ENCODE measurements at places on chromosomes 1 and 21.

GRCh38 chr1:189357317-189357716 lies 1120.3 kb downstream of the BRINP3 start:
- no peak for DNase-seq

DNA sequence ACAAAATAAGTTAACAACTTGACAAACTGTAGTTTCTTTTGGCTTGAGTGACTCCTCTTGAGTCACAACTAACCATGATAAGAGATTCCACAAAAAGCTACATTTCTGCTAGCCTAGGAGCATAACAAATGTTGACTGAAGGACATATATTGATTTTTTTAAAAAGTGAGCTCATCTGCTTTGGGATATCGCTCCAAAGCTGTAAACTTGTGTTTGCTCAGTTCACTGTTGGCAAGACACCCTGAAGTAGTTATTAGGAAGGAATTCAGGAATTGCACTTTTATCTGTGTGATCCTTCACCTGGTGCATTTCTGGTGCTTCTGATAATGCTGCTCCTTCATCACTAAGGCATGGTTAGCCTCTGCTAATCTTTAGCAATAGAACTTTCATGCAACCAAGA lies 23.7 kb downstream of the RWDD3 start:
- no peak for DNase-seq

DNA sequence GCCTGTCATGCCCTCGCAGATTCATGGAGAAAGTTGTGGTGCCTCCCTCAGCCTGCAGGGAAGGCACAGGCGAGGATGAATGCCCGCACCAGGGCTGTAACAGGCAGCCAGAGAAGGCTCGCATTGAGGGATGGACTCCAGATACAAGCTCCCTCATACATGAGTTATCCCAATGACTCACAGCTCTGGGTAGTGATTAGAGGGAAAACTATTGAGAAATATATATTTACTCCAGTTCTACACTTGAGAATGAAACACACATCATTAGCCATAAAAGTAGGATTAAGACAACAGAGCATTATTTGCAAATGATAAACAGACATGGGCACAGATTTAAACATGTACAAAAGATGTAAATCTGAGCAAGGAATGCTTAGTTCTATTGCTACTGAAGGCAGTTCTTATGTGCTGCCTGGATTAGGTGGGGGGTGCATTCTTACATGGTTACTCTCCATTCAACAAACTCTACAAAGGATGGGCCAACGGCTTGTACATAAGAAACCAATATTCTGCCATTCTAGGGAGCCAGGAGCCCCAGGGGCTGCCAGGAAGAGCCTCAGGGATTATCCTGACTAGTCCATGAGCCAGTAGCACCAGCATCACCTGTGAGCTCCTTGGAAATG lies 97.9 kb downstream of the CSMD2 start:
- DNase-seq, result no peak

DNA sequence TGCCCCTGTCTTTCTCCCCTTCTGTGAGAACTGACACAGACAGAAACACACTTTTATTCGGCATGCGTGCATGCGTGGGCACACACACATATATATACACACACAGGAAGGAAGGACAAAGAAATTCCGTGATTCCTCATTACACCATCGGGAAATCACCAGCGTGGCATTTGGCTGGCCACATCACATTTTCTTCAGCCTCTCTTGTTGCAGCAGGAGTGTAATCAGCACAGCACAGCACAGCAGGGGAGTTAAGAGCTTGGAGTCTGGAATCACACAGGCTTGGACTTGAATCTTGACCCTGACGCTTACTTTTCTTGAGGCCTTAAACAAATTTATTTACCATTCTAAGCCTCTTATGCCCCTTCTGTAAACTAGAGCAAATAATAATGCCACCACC lies 45.3 kb upstream of the EPHA8 start:
- DNase-seq, result no peak

GRCh38 chr1:59673573-59674450 lies 140.9 kb upstream of the HOOK1 start:
- DNase-seq, result no peak

DNA sequence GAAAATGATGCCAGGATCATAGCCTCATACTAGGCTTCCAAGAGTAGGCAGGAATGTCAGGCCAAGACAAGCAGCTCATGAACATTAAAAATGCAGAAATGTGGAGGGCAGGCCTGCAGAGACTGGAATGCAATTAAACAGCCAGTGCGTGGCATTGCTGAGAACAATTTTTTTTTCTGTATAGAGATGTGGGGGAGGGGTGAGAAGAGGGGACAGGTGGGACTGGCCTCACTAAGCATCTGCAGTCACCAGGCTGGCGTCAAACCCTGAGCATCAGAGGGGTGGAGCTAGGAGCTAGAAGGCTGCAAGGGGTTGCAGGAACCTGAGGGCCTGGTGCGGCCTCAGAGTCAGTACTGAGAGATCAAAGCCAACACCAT lies 114.1 kb downstream of the TNR start:
- no peak for DNase-seq

GRCh38 chr1:156914440-156914856 lies 6.0 kb upstream of the LRRC71 start:
- no peak for DNase-seq

GRCh38 chr1:26537951-26538352 lies 8.4 kb downstream of the RPS6KA1 start:
- DNase-seq, result no peak

DNA sequence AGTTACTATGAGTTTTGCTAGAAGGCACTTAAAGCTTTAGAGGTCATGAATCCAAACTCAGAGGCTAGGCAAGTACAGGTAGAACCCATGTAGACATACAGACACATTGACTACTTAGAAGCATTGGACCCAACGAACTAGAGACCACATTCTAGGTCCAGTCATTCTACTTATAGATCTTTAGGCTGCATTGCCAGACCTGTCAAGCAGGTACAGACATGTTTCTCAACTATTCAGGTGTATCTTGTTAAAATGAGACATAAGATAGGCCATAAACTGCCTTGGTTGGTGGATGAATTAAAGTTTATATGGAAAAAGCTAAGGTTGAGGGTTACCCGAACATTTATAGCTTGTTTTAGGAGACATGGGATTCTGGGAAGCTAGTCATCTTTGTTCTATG lies 6.5 kb downstream of the ZP4 start:
- no peak for DNase-seq

DNA sequence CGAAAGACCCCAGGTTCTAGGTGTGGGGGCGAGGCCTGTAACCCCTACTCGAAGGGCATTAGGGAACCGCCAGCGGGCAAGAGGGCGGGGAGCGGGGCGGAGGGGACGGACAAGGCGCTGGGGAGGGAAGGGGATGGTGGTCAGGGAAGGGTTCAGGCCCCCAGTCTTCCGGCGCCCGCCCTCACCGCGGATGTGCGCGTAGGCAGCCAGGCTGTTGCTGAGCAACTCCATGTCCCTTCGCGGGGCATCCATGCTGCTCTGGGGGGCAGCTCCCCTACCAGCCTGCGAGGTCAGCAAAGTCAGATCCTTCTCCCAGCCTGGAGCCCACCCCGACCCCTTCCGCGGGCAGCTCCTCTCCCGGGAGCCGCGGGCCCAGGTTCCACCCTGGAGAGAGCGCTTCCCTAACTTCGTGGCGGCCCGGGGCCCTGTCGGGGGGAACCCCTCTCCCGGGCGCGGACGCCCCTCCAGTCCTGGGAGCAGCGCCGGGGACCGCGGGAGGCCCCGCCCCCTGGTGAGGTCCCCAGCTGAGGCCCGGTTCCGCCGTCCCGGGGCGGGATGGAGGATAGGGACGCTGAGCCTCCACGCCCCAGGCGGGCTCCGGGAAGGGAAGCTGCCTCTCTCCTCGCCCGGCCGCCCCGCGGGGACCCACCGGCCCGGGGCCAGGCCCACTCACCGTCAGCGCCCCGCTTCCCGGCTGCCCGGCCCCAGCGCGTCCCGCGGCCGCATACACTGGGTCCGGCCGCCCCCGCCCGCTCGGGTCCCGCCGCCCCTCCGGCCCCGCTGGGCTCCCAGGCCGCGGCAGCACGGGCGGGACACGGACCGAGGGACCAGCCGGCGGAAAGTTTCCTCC lies 434 bp downstream of the EVA1B start:
- DNase-seq, result no peak

DNA sequence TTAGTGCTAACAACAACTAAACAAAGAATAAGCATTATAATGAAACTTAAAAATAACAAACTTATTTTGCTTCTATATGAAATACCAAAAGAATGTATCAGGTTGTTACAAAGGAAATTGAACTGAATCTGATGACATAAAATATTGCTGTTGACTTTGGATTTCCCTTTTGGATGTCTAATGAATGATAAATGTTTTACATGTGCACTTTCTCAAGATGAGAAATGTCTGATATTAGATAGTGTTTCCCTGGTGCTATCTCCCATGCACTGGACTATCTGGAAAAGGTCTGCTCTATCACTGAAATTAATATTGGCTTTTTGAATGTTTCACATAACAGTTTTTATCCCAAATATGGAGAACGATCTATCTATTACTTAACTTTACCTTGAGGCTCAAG lies 179.9 kb downstream of the HMCN1 start:
- no peak for DNase-seq

DNA sequence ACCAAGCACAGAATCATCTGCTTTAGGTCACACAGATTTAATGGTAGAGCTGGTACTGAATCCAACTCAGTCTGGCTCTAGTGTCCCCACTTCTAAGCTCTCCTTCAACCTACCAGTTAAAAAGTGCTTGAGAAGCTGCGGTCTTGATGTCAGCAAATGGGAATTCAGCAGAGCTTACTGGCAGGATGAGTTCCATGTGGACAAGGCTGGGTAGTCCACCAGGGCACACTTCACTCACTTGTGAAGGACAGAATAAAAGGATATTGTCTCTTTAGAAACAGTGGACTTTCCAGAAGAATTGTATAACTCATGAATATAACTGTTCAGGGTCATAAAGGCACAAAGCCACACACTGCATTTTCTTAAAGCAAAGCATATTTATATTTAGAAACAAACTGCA lies 35.1 kb upstream of the GUCA2B start:
- no peak for DNase-seq

DNA sequence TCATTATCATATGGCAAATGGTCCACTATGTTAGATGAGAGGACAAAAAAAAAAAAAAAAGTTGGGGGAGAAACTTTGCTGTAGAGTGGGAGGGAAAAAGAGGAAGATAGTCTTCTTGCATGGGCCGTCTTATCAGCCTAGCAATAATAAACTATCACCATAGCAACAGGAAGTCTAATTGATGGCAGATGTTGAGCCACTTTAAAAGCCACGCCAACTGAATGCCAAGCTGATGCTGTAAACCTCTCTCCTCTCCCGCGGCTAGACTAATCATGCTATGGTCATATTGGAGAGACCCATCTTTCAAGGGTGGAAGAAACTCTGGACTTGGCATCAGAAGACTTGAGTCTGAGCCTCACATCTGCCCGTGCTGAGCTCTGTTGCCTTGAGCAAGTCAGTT lies 122.2 kb upstream of the HOOK1 start:
- DNase-seq, result no peak

- peak; percentile 38 for DNase-seq
These were observed 60.3 kb downstream of the STUM start for GRCh38 chr1:226608699-226609505.

GRCh38 chr1:96538883-96539282 lies 182.7 kb upstream of the PTBP2 start:
- no peak for DNase-seq

GRCh38 chr1:117013309-117013858 lies 11.8 kb downstream of the CD101 start:
- no peak for DNase-seq

DNA sequence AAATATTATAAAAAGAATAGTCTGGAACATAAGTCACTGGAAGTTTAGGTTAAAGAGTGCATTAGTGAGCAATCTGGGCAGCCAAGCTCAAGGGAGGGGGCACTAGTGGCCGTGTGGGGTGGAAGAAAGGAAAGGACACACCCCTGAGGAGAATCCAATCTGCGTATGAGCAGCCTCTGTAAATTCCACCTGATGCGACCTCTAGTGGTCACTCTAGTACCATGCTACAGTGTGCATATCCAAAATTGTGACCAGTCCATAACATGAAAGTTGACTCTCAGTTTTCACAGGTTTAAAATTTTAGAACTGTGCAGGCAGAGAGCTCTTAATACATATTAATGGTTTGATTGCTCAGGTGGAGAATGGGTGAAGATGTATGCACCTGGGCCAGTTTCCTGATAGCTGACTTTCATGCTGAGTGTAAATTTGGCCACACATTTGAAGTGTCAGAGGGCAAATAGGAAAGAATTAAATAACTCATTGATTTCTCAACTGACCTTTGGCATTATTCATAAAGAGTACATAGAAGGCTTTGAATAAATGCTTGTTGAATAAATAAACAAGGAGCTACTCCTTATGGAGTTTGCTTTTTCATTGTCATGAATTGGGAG lies 105.9 kb upstream of the C21orf91 start:
- no peak for DNase-seq
